ENCODE measurements at places on chromosomes 12 and 14.

DNA sequence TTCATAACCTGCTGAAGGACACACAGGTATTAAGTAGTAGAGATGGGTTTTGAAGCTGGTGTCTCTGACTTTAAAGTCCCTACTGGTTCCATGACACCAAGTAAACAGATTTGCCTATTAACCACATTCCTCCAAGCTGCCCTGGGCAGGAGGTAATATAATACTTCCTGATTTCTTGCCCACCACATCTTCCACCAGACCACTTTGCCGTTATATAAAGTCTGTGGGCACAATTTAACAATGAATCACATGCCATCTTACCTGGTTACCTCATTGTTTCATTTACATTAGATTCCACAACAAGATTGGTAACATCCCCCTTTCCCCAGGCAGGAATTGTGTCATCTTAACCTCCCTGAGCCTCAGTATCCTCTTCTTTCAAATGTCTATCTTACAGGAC lies 900 bp upstream of the LRRC23 start:
- DNase-seq = no peak

GRCh38 chr14:67883717-67884116 lies 64.1 kb downstream of the RAD51B start:
- DNase-seq = peak; percentile 22

DNA sequence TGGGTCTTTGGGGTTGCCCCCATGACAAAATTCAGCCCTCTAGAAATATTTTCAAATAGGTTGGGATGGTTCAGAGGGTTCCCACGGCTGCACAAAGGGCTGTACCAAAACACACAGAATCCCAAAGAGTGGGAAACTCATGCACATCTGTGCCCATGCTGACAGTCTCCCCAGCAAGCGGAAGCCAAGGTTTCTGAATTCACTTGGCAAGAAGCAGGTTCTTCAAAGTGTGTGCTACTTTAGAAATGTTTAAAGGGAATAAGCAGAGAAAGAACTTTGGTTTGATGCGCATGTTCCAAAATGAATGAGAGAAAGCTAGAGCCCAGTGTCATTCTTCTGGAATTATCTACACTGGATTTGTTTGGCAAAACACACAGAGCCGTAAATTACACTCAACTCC lies 46.7 kb downstream of the FOXN3 start:
- DNase-seq = no peak

- DNase-seq = no peak
Observed at GRCh38 chr14:23208324-23208723, 24.9 kb upstream of the SLC7A8 start.

- peak; percentile 35 for DNase-seq
Observed at GRCh38 chr14:53458368-53458814, 305.3 kb upstream of the DDHD1 start.

DNA sequence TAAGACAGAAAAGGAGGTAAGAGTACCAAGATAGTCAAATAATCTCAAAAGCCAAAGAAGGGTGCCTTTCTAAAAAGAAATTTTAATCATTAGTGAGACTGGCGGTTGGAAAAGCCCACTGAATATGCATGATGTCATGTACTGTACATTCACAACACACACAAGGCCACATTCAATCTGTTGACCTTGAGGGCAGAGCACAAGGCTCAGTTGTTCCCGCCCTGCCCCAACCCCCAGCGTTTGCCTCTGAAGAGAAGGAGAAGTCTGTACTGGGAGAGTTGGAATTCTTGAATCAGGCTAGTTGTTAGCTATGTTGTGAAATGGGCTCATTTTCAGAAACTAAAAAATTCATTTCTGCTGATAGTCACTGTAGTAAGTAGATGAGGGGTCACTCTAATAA lies 50.2 kb upstream of the NID2 start:
- no peak for DNase-seq

GRCh38 chr14:75426332-75427125 lies 1.3 kb upstream of the JDP2 start:
- no peak for DNase-seq

DNA sequence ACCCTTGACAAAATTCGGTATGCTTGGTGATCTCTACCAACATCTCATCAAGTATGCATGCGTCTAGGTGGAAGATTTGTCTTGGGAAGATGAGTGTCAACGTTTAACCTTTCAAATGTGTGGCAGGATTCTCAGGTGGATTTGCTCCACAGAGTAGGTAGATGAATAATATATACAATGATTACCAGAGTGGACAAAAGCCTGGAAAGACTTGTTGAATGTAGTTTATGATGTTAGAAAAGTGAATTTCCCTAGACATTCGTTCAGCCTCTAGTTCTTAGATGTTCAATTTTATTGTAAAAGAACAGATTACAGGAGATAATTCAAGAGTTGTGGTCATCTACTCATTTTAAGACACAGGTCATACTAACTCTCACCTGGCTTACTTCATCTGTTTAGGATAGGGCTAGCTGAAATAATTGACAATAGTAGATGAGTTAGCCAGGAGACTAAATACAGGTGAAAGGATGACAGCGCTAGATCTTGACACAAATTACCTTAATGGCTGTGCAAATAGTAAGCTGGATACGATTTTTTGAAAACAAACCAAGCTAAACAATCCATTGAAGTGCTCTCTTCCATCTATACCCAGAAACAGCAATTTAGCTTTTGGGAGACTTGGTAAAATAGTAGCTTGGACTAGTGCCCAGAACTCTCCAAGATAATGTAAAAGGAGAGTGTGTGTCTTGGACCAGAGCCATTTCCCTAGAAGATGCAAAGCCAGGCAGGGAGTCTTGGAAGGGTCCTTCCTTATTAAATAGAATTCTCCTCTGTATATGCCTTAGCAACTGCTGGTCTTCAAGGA lies 168.0 kb downstream of the DACT1 start:
- DNase-seq = peak; percentile 78

DNA sequence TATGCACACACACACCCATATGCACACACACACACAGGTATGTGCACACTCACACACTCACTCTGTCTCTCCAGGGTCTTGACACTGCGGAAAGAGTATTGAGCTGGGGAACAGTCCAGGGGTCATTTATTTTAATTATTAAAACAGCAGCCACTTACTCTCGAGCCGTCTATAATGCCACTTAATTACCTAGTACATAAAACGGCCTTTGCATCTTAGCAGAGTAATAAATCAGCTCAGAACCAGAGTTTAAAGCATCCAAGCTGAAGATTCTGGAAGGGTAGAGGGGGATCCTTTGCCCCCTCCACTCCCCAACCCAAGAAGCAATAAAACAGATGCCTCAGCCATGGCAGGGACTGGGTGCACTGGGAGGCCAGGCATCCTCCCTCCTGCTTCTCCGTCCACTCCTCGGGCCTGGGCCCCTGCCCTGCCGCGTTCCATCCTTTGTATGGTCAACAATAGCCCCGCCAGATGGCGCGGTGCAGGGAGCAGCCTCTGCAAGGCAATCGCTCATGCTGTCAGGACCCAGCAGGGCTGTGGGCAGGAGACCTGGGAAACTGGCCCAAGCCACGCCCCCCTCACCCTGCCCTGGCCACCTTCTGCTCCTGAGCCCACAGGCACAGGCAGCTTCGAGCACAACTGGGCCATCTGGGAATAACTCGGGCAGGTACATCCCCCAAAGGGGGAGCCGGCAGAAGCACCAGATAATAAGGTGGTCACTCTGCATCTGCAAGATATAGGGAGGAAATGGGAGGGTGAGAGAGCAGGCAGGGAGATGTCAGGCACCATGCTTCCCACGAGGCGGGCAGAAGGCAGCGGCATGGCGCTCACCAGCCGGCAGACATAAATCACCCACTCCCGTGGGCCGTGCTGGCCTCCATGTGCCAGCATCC lies 40.9 kb downstream of the CCDC85C start:
- peak; percentile 92 for DNase-seq

DNA sequence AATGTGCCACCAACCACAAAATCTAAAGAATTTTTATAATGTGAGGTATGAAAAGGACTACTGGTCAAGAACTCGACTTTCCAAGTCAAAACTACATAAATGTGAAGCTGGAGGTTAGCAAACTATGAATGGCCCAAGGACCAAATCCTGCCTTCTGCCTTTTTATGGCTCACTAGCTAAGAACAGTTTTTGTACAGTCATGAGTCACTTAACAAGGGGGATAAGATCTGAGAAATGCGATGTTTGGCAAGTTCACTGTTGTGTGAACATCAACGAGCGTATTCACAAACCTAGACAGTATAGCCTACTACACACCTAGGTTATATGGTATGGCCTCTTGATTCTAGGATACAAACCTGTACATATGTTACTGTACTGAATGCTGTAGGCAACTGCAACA lies 28.2 kb downstream of the FERMT2 start:
- no peak for DNase-seq

- DNase-seq = peak; percentile 91
Observed at GRCh38 chr12:105041186-105041585, 43.1 kb downstream of the ALDH1L2 start.

GRCh38 chr14:103539056-103539825 lies 10.2 kb downstream of the TRMT61A start:
- peak; percentile 48 for DNase-seq

DNA sequence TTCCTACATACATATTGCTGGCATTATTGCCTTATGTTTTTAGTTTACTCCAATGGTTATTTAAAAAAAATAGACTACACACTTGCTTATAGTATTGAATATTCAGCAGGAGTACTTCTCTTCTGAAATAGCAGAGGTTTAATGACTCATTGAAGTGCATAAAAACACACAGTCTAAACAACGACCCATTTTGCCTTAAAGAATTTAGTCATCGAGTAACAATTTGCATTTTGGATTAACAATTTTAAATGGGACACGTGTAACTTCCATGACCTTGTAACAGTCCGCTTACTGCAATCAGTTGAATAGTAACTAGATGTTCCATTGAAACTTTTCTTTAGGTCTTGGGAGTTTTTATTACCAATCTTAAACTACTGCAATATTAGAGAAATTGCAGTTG lies 9.0 kb downstream of the TRHDE start:
- DNase-seq = no peak

GRCh38 chr12:58915037-58915436 lies 5.3 kb downstream of the LRIG3 start:
- no peak for DNase-seq

DNA sequence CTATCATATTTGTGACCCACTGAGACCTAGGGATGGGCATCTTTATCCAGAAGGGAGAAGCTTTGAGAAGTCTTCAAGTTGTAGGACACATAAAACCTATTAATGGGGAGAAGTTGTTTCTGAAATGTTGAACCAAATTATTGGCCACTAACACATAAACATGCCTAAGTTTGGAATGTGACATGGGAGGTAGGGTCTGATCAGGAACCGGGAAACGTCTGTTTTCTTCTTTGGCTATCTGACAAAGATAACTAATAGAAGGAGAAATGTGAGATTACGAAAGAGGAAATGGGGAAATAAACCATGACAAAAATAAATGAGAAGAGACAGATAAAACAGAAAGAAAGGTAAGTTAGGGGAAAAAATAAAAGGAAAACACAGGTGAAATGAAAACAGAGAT lies 425.2 kb downstream of the EGLN3 start:
- DNase-seq = no peak

GRCh38 chr12:82474181-82474797 lies 116.0 kb downstream of the METTL25 start:
- DNase-seq = no peak

GRCh38 chr12:39427360-39427808 lies 15.5 kb downstream of the KIF21A start:
- no peak for DNase-seq

Data from eye (tissue), 1 donor.